ENCODE measurements at places on chromosomes 3 and 15.
A peak's percentile ranks its signal among the peaks of the same experiment; 100 is the strongest.

DNA sequence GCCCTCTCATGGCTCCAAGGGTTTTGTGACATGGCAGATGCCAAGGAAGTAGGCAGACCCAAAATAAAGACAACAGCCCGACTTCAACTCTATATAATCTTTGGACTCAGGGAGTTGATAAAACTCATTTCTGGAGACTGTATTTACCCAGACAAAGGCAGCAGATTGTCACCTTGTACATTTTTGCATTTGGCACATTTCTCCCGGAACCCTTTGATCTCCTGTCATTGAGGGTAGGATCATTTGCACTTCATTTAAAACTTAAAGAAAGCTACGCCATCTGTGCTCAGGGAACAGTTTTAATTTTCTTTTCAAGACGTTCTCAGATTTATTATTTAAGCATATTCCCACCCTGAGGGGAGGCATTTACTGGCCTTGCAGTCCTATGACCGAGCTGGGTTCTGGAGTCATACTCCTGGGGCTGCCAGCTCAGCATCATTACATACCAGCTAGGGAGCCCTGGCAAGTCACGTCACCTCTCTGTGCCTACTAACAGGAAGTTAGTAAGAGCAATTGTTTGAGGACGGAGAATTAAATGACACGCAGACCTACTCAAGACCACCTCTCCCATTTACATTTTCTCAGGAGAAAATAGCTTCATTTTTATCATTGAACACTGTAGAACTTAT lies 5.9 kb downstream of the CDCP1 start:
- no peak for DNase-seq

DNA sequence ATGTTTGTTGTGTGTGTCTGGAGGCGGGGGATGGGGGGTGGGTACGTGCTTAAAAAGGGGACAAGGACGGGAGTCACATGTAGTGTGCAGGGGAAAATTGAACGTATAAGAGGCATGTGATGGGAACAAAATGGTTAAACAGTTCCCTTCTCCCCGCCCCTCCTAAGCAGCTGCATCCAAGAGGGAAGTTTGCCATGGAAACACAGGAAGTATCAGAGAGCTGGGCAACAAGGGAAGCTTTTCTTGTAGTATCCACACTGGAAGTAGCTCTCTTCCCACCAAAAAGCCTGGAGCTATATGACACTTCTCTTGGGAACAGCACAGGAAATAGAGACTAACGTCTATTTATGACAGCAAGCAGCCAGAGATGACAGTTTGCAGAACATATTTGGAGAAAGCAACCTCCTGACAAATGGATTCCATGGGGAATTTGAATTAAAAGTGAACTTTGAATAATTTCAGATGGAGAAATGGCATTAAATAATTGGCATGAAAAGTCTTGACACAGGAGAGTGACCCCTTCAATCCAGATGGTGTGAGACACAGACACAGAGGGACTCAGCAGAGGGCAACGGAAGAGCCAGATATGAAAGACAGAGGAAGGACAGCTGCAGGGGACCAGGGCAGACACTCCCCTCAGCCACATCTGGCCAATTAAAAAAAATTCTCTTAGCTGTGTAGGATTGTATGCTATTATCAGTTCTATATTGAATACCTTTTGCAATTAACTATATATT lies 294.2 kb upstream of the TBL1XR1 start:
- peak; percentile 78 for DNase-seq

GRCh38 chr15:41971089-41971894 lies 1.1 kb downstream of the EHD4 start:
- DNase-seq: peak; percentile 8

GRCh38 chr3:8504611-8504973 lies 3.0 kb downstream of the LMCD1 start:
- DNase-seq: no peak

DNA sequence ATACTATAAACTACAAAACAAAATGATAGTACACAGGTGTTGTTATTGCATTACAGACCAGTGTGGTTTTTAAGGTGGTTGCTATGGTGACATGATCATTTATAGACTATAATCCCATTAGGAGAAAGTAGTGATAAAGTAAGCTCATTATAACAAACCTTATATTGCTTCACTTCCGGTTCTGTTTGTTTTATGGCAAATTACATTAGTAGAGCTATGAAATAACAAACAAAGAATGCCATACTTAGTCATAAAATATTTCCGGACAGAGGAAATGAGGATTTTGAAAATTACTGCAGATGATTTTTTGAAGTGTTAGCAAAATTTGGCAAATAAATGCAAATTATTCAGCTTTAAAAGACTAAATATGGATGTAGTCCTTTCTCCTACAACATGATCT lies 640.4 kb upstream of the ARPP21 start:
- DNase-seq: no peak

DNA sequence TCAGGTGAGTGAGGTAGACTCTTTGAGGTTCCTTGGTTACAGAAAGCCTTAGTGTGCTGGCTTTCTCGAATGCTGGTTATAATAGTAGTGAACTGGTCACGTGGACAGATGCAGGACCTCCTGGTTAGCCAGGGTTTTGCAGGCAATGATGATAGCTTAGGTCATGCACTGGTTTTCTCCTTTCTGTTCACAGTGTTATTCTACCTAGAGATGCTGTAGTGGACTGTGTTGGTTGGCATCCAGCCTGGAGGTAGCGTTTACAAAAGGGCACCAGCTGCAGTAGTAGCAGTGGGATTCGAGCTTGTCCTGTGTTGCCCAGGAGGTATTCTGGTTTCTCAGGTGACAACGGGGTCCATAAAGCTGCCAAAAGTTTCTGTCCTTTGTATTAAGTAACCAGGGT lies 27.0 kb downstream of the PCCB start:
- DNase-seq: no peak

DNA sequence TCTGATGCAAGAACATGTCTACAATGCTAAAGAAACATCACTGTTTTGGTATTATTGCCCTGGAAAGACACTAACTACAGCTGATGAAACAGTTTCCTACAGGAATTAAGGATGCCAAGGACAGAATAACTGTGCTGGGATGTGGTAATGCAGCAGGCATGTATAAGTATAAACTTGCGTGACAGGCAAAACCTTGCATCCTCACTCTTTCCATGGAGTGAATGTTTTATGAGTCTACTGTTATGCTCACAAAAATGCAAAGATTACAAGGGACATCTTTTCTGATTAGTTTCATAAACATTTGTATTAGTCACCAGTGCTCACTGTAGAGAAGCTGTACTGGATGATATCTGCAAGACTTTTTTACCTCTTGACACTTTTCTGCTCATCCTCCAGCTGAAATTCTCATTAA lies 143.6 kb downstream of the NAALADL2 start:
- no peak for DNase-seq

- DNase-seq: no peak
These were observed 163.3 kb upstream of the MBNL1 start for GRCh38 chr3:152105446-152105845.

DNA sequence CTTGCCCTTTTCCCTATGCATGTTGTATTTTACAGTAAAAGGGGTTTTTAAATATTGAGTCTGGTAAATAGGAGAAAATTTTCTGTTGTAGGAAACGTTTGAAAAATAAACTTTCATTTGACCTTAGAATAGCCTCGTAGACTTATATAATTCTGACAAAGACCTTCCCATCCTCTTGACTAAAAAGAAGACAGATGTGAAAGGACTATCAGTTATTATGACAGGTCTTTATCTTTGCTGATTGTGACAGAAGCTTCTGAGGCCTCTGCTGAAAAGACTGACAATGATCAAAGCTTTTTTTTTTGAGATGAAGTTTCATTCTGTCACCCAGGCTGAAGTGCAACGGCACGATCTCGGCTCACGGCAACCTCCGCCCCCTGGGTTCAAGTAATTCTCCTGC lies 24.2 kb downstream of the C2CD4A start:
- no peak for DNase-seq
